ENCODE measurements at places on chromosomes 12 and 14.
A peak's percentile ranks its signal among the peaks of the same experiment; 100 is the strongest.

DNA sequence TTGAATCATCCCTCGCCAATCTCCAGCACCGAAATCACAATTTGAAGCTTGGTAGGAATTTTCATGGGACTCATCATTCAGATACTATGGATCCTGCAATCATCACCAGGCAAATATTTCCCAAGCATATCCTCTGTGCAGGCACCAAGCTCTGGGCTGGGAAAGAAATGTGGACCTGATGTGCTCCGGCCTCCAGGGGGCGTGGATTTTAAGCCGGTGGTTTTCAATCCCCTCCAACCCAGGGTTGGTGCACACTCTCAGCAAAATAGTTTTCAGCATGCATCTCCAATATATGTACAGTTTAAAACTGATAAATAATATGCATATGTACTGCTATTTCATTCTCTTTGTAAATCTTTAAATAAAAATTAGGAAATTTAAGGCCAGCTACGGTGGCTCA, 98.9 kb downstream of the RBM19 start:
- DNase-seq = no peak

- no peak for DNase-seq
Observed at GRCh38 chr12:122018937-122019336, 2.7 kb upstream of the BCL7A start.

DNA sequence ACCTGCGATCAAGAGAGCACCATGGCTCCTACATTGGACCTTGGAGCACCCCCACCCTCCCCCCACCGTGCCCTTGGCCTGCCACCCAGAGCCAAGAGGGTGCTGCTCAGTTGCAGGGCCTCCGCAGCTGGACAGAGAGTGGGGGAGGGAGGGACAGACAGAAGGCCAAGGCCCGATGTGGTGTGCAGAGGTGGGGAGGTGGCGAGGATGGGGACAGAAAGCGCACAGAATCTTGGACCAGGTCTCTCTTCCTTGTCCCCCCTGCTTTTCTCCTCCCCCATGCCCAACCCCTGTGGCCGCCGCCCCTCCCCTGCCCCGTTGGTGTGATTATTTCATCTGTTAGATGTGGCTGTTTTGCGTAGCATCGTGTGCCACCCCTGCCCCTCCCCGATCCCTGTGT, 1.8 kb upstream of the RNU7-1 start:
- no peak for DNase-seq

DNA sequence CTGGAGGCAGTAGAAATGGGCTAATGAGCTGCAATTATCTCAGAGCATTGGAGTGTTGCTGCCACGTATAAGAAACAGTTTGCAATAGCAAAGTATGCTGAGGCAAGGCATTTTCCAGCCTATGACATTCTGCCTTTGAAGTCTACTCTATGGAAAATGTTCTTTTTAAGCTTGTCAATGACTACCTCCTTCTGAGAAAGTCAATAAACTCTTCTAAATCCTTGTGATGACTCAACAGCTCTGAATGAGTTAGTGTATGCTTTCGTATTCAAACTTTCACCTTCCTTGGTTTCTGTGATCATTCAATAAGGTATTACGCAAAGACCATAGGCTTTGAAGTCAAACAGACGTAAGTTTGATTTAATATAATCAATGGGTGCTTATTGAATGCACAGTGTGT, 111.2 kb downstream of the CAPZA3 start:
- no peak for DNase-seq

GRCh38 chr12:68580911-68581310, 29.8 kb upstream of the RAP1B start:
- DNase-seq = no peak

GRCh38 chr12:116060764-116061163, 216.7 kb downstream of the MED13L start:
- peak; percentile 65 for DNase-seq

Measured in bone marrow (tissue), 2 donors.